ENCODE measurements at places on chromosomes 5 and 9. TPM values are rescaled to one million over a fixed set of nuclear protein-coding genes. Genes with fewer than 3 reads are reported as not detected.

The SHISAL2B gene
- 11.1 TPM for total RNA-seq

The ZFR gene
- 65.7 TPM for total RNA-seq

The RPS14 gene
- total RNA-seq, result 2,564 TPM

The SLC36A1 gene
- total RNA-seq, result 13.7 TPM

The ADCY2 gene
- total RNA-seq, result 165 TPM

The NXNL2 gene
- total RNA-seq, result 2.2 TPM

The OR1J2 gene
- total RNA-seq, result not detected

The FST gene
- total RNA-seq, result 12.8 TPM

The PNPLA7 gene
- 1.3 TPM for total RNA-seq

The IFNA2 gene
- total RNA-seq, result not detected

The QRFP gene
- total RNA-seq, result not detected

The EGR1 gene
- 28.5 TPM for total RNA-seq

The SPINK13 gene
- not detected for total RNA-seq

The IL31RA gene
- total RNA-seq, result not detected

The PRUNE2 gene
- 13.1 TPM for total RNA-seq

The MEGF10 gene
- total RNA-seq, result 24.5 TPM

The FBP2 gene
- total RNA-seq, result not detected

DNA sequence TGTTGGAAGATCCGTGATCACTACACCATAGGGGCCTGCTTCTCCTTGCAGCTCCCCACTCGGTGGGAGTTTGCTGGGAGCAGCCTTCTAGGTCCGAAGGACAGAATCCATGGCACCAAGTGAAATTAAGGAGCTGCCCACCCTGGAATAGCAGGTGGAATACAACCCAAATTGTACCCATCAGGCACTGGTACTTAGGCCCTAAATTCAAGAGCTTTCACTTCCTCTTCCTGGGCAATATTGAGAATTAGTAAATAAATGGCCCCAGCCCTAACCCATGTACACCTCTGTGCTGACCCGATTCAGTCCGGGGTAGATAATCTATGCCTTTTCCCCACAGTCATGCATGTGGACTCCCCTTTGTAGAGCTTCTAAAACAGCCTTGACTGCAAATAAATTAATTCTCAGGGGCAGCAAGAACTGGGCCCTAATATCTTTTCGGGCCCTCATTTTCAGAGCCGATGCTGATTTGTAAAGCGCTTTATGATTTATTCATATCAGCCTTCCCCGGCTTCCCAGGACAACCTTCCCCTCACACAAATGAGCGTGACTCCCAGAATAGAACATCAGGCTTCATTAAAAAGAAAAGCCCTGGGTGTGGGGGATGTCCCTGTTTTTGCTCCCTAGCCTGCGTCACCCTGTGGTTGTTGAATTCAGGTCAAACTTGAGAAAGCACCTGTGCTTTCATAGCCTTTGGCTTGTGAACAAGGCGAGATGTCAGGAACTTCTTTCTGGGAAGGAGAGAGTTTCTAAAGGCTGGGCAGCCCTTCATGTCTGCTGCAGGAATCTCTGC, 126.1 kb upstream of the TBC1D2 start:
- DNase-seq, result no peak

DNA sequence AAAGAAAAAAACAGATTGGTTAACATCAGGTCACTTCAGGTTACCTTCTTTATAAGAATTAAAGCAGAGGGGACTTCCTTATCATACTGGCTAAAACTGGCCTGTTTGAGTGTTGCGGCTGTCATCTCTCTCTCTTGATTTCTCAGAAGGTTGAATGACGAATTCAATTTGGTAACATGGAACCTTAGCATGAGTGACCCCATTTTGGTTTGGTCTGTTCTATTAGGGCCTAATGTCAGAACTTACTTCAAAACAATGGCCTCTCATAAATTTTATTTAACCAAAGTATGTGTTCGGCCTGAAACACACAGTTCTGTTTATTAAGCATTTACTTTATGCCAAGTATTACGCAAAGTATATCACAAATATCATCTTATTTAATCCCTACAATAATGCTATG, 147.5 kb downstream of the CAAP1 start:
- no peak for DNase-seq

GRCh38 chr5:84623019-84623418, 238.3 kb upstream of the EDIL3 start:
- DNase-seq, result no peak

DNA sequence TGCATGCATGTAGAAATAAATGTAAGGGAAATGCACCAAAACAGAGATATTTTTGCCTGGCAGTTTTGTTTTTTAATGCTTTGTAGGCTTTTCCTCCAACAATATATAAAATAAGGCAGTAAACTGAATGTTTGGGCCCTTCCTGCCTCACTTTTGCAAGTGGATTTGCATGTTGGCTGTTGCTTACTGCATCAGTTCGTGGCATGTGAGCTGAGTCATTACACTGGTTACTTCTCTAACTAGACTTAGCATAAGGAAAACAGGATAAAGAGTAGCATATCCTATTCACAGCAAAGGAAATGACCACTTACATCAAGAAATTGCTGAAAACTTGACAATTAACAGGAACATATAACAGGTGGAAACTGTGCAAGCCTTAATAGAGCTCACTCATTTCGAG, 113.4 kb downstream of the TLE1 start:
- no peak for DNase-seq

GRCh38 chr5:147464211-147464610, 45.7 kb downstream of the DPYSL3 start:
- peak; percentile 46 for DNase-seq

- DNase-seq, result no peak
These were observed 512.9 kb upstream of the KLF4 start for GRCh38 chr9:108002371-108002956.

DNA sequence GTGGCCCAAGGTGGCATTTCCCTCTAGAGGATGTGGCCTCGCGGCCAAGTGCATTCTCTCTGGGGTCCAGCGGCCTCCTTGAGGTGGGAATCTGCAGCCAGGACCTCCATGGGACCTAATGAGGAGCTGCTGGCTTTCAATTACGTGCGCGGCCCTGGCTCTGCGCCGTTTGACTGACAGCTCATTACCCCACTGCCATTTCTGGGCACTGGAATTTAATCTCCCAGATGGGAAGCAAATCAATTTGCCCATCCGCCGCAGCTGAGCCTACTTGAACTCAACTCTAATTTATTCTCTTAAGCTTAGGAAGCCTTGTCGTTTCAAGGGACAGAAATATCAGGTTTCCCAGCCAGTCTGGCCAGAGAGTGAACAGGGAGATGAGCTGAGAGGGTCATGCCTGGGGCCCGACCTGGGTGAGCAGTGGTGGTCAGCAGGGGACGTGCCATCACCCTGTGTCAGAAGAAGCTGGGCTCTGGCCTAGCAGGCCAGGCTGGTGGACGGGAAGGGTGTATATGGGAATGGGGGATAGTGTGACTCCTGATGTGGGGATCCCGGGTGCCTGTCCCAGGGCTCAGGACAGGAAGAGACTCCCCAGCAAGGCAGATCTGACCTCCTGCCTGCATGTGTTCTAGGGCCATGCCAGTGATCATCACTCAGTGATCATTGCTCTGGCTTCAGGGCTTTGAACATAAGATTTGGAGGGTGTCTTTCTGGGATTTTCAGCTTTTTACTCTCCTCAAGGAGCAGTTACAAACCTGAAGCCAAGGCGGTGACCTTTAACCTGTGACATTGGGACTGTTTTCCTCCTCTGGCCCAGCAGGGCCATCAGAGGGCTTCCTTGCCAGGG, 69.7 kb downstream of the MACROH2A1 start:
- no peak for DNase-seq

GRCh38 chr5:98631311-98632054, 142.0 kb upstream of the RGMB start:
- DNase-seq, result no peak

DNA sequence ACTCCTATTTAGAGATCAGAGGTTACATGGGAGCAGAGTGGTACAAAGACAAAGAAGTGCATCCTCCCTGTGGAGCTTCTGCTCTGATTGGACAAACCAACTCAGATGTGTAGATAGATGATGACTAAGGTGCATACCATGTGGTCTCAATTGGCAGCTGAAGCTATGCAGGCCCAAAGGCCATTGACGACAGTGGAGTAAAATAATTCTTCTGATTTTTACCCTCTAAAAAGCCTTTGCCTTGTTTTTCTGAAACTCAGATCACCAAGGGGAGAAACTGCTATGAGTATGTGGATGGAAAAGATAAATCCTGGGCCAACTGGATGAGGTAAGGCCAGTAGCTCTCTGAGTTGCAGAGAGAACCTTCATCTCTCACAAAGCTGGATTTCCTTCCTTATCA, 15.6 kb downstream of the PRDM9 start:
- no peak for DNase-seq

GRCh38 chr9:33465596-33466564, 7.8 kb downstream of the NOL6 start:
- no peak for DNase-seq

- DNase-seq, result no peak
These were observed 53.4 kb downstream of the SLC22A5 start for GRCh38 chr5:132422720-132423437.

DNA sequence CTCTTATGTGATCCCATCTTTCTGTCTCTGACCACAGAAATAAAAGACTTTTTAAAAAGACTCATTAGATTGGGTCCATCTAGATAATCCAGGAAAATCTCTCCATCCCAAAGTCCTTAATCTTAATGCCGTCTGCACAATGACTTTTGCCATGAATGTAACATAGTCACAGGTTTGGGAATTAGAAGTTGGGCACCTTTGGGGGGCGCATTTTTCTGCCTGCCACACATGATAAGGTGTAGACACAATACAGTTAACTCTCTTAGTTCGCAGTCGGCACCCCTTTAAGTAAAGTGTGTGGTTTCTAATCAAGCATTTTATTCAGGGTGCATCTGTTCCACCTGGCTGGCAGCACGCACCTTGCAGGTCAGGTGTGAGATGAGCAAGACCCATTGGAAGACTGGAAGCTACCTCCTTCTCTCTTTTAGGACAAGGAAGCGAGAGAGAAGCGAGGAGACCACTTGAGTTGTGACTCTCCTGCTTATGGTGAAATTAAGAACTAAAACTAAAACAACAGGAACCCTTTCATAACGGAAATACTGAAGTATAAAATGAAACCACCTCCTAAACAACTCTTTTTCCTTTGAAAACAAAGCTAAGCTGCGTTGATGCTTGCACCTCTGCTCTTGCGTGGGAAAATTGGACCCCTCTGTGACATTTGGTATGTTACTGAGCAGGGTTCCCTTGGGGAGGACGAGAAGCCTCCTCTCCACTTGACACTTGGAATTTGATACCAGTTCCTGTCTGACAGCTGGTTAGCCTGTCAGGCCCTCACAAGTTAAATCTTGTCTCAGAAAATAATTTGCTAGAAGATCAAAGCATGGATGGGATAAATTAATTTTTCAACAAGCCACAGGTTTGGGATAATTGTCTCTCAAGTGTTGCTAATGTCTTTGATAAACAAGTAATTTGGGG, 304.6 kb upstream of the DMRT1 start:
- DNase-seq, result no peak

DNA sequence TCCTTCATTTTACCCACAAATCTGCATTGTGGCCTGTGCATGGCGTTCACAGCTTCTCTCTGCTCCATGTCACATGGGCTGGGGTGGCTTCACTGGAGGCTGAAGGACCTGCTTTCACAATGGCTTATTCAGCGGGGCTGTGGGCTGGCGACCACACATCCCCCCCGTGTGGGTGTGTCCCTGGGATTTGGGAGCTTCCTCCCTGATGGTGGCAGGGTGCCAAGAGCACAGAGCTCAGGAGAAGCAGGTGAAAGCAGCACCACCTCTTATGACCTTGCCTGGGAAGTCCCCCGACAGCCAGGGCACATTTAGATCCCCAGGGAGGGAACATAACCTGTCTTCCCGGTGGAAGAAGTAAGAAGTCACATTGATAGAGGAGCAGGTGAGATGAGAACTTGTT, 5.0 kb upstream of the MED10 start:
- DNase-seq, result no peak

GRCh38 chr9:124420991-124421543, 5.8 kb upstream of the PSMB7 start:
- no peak for DNase-seq

- DNase-seq, result no peak
These were observed 331.8 kb downstream of the KDM4C start for GRCh38 chr9:7089406-7090193.

- no peak for DNase-seq
These were observed 13.5 kb downstream of the MACROH2A1 start for GRCh38 chr5:135385576-135385975.

GRCh38 chr5:142792865-142793232, 22.7 kb downstream of the ARHGAP26 start:
- no peak for DNase-seq

DNA sequence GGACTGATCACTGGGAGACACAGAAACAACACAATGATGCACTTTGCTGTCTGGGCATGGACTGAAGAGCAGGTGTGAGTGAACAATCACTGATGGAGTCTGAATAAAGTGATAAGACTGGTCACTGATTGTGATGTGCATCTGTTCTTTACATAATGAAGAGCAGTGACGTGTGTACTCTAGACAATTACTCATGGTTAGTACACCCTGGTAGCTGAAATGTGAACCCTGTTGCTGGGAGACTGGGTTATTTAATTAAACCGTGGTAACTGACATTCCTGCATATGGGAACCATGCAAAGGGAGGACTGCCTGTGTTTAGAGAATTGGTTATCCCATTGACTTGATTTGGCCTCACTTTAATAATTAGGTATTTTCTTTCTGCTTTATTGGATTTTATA, 202.9 kb downstream of the NR2F1-AS1 start:
- no peak for DNase-seq

DNA sequence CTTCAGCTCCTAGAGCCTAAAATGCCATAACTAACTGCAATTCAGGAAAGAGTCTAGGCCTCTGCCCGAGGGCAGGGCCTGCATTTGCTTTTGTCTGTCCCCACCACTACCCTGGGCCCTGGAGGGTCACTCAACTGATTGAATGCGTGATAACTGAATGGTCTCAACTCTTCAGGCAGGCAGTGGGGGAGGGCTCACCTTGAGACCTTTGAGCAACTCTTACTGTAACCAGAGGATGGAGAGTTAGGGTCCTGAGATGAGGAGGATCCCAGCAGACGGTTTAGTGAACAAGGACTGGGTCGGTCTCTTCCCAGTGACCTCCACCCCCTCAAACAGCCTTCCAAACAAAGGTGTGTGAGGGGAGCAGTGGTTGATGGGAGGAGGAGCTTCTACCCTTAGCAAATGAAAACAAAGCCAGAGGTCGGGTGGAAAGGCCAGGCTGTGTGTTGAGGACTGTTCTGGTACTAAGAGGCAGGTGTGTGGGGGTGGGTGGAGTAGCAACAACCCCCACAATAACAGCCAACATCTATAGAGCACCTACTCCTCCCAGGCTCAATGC, 59.4 kb downstream of the CXXC5 start:
- DNase-seq, result no peak

DNA sequence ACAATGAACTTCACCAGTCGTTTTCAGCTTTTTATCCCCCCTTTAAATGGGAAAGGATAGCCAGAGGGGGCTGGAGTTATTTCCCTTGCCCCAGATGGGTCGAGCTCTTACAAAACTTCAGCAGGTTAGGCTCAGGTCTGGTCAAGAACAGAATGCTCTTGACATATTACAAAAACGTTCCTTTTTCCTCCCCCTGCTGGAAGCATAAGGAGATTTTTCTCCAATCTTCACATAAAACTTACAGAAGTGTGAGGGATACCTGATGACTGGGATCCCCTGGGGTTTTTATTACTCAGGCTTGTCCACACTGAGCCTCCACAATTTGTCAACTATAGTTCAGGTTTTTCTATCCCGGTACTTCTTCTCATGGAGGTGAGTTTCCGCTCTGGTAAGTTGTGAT, 60.8 kb downstream of the CSF2 start:
- no peak for DNase-seq
